Naive thymus-derived CD4-positive, alpha-beta T cell (primary cell): ENCODE measurements at places on chromosomes 7 and 10.

DNA sequence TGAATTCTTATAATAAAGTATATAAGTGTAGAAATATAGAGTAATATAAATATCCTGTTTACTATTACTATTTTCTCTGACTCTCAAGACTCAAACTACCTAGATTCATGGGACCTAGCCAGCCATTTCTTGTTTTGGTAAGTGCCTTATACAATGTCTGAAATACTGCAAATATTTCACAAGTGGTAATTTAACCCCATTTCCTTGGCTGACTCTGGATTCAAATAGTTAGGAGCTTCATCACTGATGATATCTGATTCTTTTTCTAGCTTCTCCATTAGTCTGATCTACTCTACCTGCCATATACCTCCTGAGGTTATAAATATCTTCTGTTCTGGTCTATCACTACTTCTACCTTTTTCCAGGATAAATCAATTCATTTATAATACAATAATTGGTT lies 6.4 kb upstream of the RALA start:
- DNase-seq: no peak

DNA sequence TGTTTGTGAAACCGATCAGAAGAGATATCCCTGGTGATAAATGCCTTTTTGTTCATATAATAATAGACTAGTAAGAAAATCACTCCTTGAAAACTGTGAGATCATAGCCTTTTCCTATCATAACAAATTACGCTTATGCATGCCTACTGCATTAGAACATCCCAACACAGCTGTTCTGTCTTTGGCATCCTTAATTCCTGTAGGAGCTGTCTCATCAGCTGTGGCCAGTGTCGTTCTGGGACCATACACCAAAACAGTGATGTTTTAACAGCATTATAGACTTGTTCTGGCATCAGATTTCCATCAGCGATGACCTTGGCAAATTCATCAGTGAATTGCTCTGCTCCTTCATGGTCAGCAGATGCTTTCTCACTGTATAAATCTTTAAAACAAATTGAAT lies 423.6 kb upstream of the LRGUK start:
- no peak for DNase-seq

DNA sequence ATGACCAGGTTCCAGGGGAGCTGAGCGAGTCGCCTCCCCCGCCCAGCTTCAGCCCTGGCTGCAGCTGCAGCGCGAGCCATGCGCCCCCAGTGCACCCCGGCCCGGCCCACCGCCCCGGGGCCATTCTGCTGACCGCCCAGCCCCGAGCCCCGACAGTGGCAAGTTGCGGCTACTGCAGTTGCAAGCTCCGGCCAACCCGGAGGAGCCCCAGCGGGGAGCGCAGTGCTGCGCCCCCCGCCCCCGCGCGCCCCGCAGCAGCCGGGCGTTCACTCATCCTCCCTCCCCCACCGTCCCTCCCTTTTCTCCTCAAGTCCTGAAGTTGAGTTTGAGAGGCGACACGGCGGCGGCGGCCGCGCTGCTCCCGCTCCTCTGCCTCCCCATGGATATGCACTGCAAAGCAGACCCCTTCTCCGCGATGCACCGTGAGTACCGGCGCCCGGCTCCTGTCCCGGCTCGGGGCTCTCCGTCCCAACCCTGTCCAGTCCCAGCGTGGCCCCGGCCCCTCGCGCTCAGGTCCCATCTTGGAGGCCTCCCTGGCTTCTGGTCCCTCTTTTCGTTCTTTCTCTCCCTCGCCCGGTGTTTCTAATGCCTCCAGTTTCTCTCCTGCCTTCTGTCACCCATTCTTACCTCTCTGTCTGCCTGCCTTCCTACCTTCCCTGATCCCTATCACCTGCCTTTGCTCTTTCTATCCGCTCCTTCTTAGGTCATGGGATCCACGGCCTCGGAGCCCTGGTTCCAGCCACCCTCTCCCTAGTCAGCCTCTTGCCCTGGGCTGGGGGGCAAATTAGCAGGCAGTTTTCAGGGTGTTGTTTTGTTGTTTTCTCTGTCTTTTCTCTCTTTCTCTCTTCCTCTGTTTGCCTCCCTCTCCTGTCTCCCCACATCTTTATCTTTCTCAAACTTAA lies 751 bp downstream of the PAX2 start:
- no peak for DNase-seq

DNA sequence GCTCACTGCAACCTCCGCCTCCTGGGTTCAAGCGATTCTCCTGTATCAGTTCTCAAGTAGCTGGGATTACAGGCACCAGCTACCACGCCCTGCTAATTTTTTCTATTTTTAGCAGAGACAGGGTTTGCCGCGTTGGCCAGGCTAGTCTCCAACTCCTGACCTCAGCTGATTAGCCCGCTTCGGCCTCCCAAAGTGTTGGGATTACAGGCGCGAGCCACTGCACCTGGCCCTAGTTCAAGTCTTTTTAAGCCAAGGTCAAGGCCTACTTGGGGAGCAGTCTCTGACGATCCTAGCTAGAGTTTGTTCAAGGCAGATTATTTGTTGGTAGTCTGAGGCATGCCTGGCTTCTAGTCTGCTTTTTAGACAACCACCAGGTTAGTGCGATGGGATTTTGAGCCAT lies 709.5 kb upstream of the COBL start:
- no peak for DNase-seq

- DNase-seq: no peak
Measured at GRCh38 chr10:76961841-76962240, 675.8 kb downstream of the KCNMA1 start.

DNA sequence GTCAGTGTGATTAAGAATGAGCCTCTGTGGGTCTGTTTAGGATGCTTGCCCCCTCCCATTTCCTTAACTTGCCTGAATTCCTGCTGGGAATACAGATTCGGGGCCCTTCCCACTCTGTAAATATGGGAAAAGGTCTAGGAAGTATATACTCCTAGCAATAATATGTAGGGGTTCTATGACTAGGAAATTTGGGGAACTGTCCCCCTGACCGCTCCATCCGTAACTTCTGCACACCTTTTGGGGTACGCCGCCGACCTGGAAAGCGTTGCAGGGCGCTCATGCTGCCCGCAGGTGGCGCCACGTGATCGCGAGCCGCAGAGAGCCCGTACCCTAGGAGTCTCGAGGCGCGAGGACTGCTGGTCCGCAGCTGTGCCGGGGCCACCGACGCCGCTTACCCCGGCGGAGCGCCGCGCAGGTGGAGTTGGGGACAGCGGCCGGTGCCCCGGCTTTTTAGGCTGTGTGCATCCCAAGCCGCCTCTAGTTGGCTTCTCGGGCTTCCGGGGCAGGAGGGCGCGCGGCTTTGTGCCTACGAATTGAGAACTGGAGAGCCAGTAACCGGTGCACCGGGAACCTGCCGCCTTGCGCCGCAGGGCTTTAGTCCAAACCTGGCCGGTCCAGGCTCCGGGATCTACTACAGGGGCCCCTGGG lies 656 bp upstream of the CNNM2 start:
- DNase-seq: peak; percentile 86
